A549 treated with AZD2906 at 1 μM for 4 hours (cell line): ENCODE measurements at places on chromosomes 5 and 9. TPM values are rescaled to one million over a fixed set of nuclear protein-coding genes. Genes with fewer than 3 reads are reported as not detected.

Gene ARAP3
- total RNA-seq = 3.3 to 4.8 TPM (median 4.1 TPM) in 5 replicates

Gene UGT3A1
- total RNA-seq = not detected in 5 replicates

Gene SNCB
- total RNA-seq = 0.84 to 1.4 TPM (median 1.3 TPM) in 5 replicates

Gene ADAM19
- 7.7 to 10.6 TPM (median 10.1 TPM) in 5 replicates for total RNA-seq

Gene FLT4
- 3.4 to 4.3 TPM (median 3.6 TPM) in 5 replicates for total RNA-seq

Gene SOX30
- total RNA-seq = 0.03 TPM in 1 of 5 replicates, not detected in the others

Gene ATP10B
- total RNA-seq = not detected in 5 replicates
